ENCODE measurements at places on chromosomes 7 and 10.

GRCh38 chr7:24704311-24704710 is 53.0 kb downstream of the GSDME start:
- DNase-seq, result no peak

DNA sequence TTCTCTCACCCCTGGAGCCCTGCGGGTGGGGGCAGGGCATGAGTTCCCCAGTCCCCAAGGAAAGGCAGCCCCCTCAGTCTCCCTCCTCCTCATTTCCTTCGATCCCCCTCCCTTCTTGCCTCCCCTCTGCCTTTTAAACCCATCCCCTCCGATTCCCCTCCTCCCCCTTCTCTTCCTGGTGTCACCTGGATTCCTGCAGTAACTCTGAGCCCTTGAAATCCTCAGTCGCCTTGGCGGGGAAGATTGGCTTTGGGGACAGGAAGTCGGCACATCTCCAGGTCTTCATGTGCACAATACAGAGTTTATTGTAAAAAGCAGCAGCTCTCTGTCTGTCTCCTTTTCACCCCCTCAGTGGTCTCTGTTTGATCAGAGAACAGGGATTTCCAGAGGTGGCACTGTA is 1.3 kb upstream of the MUC12 start:
- no peak for DNase-seq

DNA sequence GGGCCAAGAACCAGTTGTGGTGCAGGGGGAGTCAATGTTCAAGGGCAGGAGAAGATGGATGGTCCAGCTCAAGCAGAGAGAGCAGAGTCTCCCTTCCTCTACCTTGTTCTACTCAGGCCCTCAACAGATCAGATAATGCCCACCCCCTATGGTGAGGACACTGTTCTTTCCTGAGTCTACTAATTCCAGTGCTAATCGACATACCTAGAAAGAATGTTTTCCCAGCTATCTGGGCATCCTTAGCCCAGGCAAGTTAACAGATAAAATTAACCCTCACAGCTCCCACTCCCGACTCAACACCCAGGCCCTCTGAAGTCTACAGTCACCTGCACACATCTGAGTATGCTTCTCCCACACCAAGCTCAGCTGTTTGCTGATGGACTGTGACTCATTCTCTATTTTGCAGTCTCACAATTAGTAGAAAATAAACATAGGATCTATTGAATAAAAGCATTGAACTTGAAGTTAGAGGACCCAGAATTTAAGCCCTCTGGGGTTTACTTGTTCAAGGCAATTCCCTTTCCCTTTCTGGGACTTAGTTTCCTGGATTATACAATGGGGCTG is 17.1 kb downstream of the COL13A1 start:
- no peak for DNase-seq

DNA sequence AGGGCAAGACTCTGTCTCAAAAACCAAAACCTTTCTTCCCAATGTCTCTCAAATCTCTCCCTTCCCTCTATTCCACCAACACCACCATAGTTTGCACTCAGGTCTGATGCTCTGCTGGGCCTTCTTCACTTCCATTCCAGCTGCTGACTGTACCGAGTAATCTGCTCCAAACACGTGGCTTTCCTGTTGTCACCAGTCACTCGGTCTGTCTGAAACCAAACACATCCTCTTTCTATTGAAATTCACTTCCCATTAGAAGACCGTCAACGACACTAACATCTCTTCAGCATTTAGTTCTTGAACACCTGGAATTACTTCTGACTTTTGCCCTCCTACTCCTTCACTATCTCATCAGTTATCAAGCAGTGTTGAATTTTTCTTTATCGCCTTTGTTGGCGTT is 4.7 kb upstream of the NRF1 start:
- no peak for DNase-seq

DNA sequence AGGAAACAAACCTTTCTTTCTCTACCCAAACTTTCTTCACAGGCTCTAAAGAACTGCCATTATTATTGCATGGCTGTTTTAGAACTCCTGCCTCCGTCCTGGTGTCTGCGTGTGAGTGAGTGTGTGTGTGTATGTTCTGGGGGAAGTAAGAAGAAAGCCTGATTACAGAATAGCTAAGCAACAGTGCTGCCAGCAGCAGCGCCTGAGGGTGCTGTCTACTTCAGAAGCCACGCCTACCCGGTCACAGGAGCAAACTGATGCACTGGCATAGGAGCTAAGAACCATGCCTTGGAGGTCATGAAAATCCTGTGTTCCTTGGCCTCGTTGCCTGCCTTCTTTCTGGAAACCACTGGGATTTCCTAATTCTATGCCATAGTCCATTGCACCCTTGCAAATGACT is 25.2 kb downstream of the LIPK start:
- DNase-seq, result no peak

DNA sequence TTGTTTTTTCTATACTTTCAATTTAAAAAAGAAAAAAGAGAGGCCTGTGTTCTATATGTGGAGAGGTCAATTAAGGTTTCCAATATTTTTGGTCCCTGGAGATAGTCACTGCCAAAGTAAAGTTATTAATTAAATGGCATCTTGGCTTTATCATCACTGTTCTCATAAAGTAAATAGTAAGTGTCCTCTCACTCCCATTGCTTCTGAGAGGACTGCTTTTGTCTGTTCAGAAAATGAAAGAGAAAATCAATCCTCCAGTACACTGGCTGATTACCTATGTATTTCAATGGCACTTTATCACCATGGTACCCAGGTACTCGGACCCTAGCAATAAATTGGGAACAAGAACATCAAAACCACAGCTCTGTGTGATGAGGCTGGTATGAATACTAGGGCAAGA is 94.0 kb downstream of the RNLS start:
- DNase-seq, result no peak

GRCh38 chr10:113555751-113556150 is 2.9 kb downstream of the HABP2 start:
- no peak for DNase-seq

DNA sequence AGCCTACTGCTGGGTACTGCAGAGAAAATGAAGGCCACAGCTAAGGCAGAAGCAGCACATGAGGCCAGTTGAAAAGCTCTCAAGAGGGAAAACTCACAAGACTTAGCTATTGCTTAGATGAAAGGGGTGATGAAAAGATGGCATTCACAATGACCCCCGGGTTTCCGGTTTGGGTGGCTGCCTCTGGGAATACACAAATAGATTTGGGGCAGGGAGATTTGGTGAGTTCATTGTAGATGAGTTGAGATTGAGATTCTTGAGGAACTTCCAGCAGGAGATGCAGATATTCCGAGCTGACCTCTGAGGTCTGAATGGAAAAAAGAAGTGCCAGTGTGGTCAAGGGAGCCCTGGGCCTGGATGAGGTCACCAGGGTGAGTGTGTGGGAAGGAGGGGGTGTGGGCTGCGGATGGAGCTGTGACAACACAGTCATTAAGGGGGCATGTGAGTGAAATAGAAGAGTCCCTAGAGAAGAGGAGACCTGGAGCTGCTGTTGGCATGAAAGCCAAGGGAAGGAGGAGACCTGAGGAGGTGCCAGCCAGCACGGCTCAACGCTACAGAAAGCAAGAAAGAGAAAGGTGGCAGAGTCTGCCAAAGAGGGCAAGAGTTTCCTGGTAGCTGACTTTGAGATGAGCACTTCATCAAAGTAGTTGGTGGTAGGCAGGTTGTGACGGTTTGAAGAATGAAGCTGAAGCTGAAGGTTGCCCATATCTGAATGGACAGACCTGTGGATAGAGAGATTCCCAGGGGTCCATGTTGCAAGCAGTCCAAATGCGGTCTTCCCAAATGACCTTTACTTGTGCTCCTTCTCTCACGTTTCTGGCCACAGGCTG is 43.7 kb downstream of the HIF1AN start:
- DNase-seq, result no peak

DNA sequence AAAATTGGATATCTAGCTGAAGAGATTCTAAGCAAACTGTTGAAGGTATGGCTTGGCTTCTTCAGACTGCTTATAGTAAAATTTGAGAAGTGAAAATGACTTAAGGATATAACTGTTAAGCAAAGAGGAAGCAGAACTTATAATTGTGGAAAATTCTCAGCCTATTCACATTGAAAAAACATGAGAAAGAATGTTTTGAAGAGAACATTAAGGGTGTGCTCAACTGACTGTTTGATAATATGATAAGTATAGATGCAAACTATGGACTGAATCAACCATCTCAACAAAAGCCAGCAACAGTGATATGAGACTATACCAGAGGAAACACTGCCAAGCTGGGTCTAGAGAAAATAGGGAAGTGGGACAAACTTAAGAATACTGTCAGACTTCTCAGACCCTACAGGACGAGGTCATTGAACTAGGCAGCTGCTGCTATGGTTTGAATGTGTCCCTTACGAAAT is 133.1 kb upstream of the PPP1R3A start:
- no peak for DNase-seq

DNA sequence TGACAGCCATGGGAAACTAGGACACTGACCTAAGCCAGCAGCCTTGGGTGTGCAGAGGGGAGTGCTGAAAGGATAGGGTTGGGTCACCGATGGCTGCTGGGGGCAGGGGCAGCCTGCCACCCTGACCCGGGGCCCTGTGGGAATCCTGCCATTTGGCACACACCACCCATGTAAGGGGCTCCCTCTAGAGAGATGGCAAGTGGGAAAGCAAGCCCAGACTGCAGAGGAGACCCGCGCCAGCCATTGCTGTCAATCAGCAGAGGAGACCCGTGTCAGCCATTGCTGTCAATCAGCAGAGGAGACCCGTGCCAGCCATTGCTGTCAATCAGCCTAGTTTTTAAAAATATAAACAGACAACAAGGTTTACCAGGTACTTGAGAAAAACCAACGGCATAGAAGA is 27.4 kb upstream of the PRKAG2 start:
- DNase-seq, result no peak

- no peak for DNase-seq
Measured at GRCh38 chr10:12048547-12048946, 5.9 kb upstream of the UPF2 start.

GRCh38 chr10:29055101-29055500 is 233.8 kb upstream of the LYZL1 start:
- no peak for DNase-seq

DNA sequence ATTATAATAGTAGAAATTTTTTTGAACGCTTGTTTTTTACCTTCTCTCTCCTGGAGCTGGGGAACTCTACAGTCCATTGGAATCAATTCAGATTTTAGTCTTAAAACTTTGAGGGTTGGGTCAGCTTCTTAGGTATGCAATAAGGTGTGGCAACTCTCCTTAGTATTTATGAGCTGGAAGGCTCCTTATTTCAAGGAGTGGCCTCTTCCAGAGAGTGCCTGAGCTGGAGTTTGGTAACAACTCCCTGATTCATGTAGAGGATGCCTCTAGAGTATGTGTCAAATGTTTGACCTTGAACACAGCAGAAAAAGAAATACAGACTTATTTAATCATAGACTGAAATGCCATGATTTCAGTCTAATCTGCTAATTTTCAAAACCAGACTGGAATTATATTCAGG is 11.1 kb downstream of the CDK14 start:
- DNase-seq, result no peak

DNA sequence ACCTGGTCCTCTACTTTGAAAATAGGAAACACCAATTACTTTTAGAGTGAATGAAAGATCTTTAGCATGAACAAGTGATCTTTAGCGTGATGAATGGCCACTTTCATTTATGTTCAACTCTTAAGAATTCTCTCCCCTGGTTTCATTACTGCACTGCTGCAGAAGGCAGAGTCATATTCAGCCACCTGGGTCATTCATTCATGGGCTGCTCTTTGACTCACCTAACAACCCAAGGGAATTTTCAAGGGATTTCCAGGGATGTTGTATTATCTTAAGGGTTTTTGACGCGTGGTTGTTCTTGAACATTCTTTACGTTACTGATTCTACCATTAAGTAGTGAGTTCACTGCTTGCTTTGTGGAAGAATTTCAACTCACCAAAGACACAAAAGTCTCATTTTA is 87.3 kb upstream of the STK17A start:
- no peak for DNase-seq

GRCh38 chr7:29866490-29866930 is 60.2 kb downstream of the WIPF3 start:
- DNase-seq, result no peak

- no peak for DNase-seq
Measured at GRCh38 chr10:16536155-16536554, 14.5 kb upstream of the C1QL3 start.

DNA sequence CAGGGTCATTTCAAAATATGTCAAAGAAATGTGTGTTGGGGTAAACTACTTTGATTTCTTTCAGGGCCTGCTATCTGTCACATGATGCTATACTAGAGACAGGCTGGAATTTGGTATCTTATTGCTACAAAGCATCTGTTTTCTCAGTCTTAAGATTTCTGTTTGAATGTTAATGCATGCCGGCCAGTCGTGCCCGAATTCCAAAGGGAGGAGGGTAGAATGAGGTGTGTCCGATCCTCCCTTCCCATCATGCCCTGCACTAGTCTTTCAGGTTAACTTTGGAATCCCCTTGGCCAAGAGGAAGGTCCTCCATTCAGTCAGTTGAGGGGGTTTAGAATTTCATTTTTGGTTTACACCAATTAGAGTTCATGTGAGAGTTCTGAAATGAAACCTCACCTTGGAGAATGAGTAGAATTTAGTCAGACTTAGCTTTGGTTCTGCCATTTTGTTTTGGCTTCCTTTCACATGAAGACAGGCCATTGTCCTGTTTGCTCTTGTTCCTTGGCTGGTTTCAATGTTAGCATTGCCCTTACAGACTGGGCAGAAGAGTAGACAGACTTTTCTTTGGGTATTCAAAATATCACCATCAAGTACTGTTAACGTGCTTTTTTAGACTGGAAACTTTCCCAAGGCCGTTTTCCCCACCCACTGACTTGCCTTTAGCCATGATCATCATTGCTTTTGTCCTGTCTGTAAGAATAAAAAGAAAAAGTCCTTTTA is 95.8 kb downstream of the CAMK1D start:
- no peak for DNase-seq

DNA sequence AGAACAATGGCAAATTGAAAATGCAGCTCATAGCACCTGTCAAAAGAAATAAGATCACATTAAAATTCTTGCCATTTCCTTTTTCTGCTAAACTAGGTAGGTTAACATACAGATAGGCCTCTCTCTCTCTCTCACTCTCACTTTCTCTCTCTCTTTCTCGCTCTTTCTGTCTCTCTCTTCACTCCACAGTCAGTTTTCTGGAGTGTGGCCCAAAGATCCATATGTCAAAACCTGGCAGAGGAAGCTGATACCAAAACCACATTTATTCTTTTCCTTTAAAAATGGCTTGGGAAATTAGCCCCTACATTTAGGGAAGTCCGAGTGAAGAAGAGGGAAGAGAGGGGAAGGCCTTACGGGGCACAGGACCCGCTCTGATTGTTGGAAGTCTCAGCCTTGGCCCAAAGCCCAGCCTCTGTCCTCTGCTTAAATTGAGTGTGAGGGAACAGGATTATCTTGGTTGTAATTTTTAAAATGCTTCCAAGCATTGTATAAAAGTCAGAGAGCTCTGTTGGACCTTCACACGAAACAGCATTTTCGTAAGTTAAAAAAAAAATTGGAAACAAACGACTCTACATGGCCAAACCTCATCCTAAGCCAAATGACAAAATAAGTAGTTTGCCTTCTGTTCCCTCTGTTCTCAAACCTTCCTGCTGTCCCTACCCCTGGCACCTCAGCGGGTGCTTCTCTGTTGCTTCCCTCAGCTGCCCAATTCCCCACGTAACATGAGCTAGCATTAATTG is 83.2 kb downstream of the FRMD4A start:
- no peak for DNase-seq

- DNase-seq, result no peak
Measured at GRCh38 chr7:2082139-2082998, 150.4 kb downstream of the MAD1L1 start.

GRCh38 chr7:112360681-112361080 is 89.6 kb upstream of the IFRD1 start:
- DNase-seq, result no peak

GRCh38 chr10:100043344-100043743 is 33.6 kb upstream of the DNMBP start:
- DNase-seq, result no peak

All from CD4-positive, alpha-beta T cell treated with Interleukin-2 at 100 ng/mL for 4 hours (primary cell).